Smooth muscle cell of bladder (primary cell): ENCODE measurements at places on chromosomes 7 and 10. TPM values are rescaled to one million over a fixed set of nuclear protein-coding genes. Genes with fewer than 3 reads are reported as not detected.

DMBT1 gene
- under 0.01 and 0.09 TPM in 2 replicates for total RNA-seq

ENTPD1 gene
- 0.74 and 4.0 TPM in 2 replicates for total RNA-seq

PRR15 gene
- total RNA-seq, result 0.28 and 0.83 TPM in 2 replicates

ADCY1 gene
- 0.18 and 0.28 TPM in 2 replicates for total RNA-seq

GLI3 gene
- total RNA-seq, result 4.1 and 5.1 TPM in 2 replicates

C10orf53 gene
- total RNA-seq, result not detected in 2 replicates

GPC2 gene
- total RNA-seq, result 0.85 and 1.1 TPM in 2 replicates

TRIL gene
- total RNA-seq, result 0.71 and 1.3 TPM in 2 replicates

DNAH11 gene
- 0.28 and 0.46 TPM in 2 replicates for total RNA-seq

FXYD4 gene
- total RNA-seq, result not detected in 2 replicates

NKX1-2 gene
- total RNA-seq, result not detected in 2 replicates

CADPS2 gene
- 16.4 and 32.4 TPM in 2 replicates for total RNA-seq

NCF1 gene
- under 0.01 and 0.09 TPM in 2 replicates for total RNA-seq

DLG5 gene
- total RNA-seq, result 21.9 and 37.8 TPM in 2 replicates

TUBB8 gene
- under 0.01 TPM in 1 of 2 replicates, not detected in the other for total RNA-seq

SP4 gene
- total RNA-seq, result 4.0 and 4.9 TPM in 2 replicates

CFAP43 gene
- 0.09 and 0.14 TPM in 2 replicates for total RNA-seq
